Neural progenitor cell (in vitro differentiated cells): ENCODE measurements at places on chromosomes 3 and 15. TPM values are rescaled to one million over a fixed set of nuclear protein-coding genes. Genes with fewer than 3 reads are reported as not detected.

GRCh38 chr15:55221090-55222011, 24.6 kb upstream of the RSL24D1 start:
- DNase-seq: no peak

DNA sequence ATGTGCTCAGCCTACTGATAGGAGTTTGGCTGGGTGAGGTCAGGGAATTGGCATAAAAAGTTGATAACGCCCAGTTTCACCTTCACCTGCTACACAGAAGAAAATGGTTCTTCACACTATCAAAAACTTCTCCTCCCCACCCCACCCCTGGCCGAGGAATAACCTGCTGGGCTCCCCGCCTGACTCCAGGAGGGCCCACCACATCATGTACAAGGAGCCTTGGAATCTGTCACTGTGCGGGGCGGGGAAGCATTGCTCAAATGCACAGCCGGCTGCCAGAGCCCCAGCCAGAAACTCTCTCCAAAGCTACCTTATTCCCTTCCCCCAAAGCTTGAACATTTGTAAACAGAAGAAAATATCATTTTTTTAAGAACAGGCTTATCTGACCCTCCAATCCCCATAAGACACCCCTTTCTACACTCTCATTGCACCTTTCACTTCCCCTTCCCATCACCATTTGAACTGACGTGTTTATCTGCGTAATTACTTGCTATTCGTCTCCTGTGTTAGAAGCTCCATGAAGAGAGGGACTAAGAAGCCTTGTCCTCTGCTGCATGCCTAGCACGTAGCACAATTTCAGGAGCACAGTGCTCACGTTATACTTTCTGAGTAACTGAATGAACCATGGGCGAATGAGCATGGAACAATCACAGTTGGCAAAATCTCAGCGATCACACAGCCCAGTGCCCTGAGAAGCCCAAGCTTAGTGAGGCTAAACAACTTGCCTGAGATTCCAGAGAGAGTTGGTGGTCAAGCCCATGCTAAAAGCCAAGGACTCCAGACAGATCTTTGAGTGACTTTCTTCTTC, 82.9 kb downstream of the HES1 start:
- DNase-seq: no peak

- no peak for DNase-seq
These were observed 477.1 kb downstream of the NSUN3 start for GRCh38 chr3:94539937-94540336.

Gene TMEM158
- 2.7 and 5.5 TPM in 2 replicates for total RNA-seq

Gene CD86
- not detected in 2 replicates for total RNA-seq

Gene IL20RB
- 2.0 and 2.5 TPM in 2 replicates for total RNA-seq

DNA sequence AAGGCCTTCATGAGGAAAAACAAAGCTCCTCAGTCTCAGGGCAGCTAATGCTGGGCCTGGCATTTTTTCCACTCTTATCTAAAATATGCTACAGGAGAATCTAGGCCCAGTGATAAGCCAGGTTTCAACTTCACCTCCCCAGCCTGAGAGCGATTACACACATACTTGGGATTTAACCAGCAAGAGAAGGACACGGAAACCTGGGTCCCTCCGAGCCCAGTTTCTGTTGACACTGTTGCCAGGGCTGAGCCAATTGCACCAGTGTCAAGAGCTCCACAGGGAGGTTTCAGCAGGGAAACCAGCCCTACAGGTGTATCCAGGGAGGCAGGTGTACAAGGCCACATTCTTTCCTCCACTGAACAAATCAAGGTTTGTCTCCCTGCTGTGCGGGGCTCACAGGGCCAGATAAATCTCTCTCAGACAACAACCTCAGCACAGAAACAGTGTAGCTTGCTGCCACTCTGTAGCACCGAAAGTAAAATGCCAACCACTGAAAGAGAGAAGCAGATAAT, 85.4 kb downstream of the MAGI1 start:
- peak; percentile 23 for DNase-seq
